ENCODE measurements at places on chromosomes 6 and 20. TPM values are rescaled to one million over a fixed set of nuclear protein-coding genes. Genes with fewer than 3 reads are reported as not detected.

Gene DACT2
- total RNA-seq: not detected

Gene STX7
- total RNA-seq: 26.1 TPM

Gene C20orf141
- not detected for total RNA-seq

Gene BPIFA1
- not detected for total RNA-seq

Gene SLC22A7
- not detected for total RNA-seq

Gene CLPSL2
- not detected for total RNA-seq

Gene NRN1
- not detected for total RNA-seq

Gene C20orf144
- under 0.01 TPM for total RNA-seq

Gene CLIC5
- not detected for total RNA-seq

Gene NNAT
- total RNA-seq: 2.8 TPM

Gene CRYBG1
- total RNA-seq: 1.1 TPM

Gene ALDH8A1
- under 0.01 TPM for total RNA-seq

All from IMR-90 (cell line).